ENCODE measurements at places on chromosomes 2 and 18. TPM values are rescaled to one million over a fixed set of nuclear protein-coding genes. Genes with fewer than 3 reads are reported as not detected.

GRCh38 chr2:201308914-201309313 is 48.2 kb downstream of the FLACC1 start:
- DNase-seq: no peak

GRCh38 chr2:119389615-119390306 is 23.0 kb downstream of the DBI start:
- peak; percentile 77 for DNase-seq

TMEFF2 gene
- 1.1 TPM for total RNA-seq

DNA sequence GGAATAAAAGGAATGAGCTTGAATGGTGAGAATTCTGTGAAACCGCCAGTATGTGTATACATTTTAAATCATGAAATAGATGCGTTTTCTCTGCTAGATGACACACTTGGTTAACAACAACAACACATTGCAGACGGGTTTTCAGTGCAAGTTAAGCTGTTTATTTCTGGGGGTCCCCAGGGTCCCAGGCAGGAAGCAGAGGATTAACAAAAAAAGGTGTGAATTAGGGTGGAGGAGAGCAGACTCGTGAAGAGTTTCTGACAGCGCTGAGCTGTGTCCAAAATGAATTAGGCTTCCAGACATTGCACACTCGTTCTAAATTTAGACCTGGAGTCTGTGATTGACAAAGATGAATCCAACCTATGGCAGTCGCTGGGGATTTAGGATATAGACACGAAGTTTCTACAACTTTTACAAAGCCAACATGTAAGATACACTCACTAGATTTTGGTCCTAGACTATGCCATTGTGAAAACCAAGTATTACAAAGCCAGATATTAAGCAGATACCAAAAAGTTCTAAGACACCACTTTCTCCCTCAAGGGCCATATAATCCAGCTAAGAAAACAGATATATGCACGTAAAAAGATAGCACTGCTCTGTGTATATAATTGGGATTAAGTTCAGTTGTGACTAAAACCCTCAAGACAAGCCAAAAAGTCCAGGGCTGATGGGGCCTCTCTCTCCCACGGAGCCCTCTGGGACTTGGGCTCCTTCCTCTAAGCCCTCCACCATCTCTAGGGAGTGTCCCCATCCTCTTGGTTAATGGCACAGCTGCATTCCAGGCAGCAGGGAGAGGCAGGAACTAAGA is 120.2 kb downstream of the ACAA2 start:
- no peak for DNase-seq

GRCh38 chr18:6776188-6776587 is 46.7 kb downstream of the ARHGAP28 start:
- no peak for DNase-seq

DNA sequence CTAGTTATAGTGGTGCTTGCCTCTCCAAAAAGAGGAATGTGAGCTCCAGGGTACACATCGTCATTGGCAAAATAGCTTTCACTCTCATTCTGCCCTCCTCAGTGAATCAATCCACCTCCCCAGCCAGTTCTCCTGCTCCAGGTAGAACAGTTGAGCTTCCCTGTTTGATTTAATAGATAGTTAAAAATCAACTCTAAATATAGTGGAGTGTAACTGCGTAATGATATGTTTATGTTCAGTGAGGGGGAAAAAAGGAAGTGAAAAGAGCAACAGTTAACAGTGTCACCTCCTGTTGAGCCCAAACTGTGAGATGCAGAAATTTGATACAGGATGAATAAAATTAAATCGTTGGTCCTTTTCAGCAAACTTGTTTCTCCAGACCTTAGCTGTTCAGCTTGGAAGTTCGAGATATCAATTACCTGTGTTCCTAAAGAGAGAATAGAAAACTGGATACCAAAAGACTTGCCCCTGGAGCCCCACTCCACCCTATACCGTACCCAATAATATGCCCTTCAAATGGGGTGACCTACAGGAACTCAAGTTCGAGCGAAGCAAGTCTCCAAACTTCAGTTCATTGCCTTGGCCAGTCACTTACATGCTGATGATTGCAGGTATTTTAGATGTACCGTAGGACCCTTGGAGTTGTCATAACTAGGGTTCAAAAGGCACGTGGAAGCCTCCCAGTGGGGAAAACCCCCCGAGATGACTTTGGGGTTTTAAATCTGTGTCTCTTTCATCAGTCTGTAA is 708.4 kb downstream of the RNF144A start:
- no peak for DNase-seq

GRCh38 chr2:5617796-5618195 is 74.4 kb upstream of the SOX11 start:
- no peak for DNase-seq
